ENCODE measurements at places on chromosomes 5 and 9. TPM values are rescaled to one million over a fixed set of nuclear protein-coding genes. Genes with fewer than 3 reads are reported as not detected.

- no peak for DNase-seq
Measured at GRCh38 chr9:77798140-77798539, 150.0 kb upstream of the GNA14 start.

DNA sequence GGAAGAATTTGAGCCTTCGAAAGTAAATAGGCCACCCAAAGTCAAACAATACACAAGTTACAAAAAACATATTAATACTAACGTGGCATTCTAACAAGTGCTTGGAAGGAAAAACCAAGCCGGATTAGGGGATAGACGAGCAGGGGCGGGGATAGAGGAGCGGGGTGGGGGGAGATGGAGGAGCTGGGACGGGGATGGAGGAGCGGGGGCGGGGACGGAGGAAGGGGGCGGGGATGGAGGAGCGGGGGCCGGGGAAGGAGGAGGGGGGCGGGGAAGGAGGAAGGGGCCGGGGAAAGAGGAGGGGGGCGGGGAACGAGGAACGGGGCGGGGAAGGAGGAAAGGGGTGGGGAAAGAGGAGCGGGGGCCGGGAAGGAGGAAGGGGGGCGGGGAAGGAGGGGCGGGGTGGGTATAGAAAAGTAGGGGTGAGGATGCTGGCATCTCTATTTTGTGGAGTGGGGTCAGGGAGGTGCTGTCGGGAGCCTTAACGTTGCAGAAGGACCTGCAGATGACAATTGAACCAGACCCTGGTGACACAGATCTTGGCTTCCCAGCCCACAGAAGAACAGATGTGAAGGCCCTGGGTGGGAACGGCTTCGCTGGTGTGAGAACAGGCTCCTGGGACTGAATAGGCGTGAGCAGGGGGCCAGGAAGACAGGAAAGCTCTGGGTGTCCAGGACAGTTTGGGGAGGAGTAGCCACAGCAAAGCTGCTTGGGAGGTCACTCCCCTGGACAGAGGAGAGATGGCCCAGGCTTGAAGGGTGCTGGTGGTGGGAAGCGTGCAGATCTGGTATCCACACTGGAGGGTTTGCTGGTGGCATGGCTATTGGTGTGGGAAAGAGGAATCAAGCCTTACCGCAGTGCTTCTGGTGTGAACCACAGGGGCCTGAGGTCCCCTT, 233.3 kb upstream of the DAP start:
- DNase-seq = no peak

GRCh38 chr9:13083963-13084528, 195.4 kb downstream of the MPDZ start:
- no peak for DNase-seq

DNA sequence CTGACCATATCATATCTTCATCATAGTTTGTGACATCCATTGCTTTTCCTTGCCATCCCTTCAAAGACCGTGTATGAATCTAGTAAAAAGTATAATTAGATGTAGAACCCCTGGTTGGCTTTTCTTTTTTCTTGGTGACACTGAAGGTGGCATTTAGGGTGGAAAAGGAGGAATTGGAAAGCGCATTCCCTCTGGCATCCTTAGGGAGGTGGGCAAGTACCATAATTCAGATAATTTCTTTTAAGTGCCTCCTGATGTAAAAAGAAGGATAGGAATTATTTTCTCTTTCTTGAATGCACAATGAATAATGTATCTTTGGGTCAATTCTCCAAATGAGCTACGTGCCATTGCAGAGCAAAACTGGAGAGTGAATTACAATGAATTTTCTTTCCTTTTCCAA, 73.2 kb upstream of the SMARCA2 start:
- no peak for DNase-seq

- DNase-seq = no peak
Measured at GRCh38 chr9:13879981-13880380, 434.0 kb downstream of the NFIB start.

The KLHL3 gene
- total RNA-seq = 17.2 TPM
